ENCODE measurements at places on chromosomes 6 and 20.

GRCh38 chr6:107805504-107805903 is 18.6 kb downstream of the SCML4 start:
- no peak for DNase-seq

GRCh38 chr6:132703936-132704335 is 9.9 kb downstream of the VNN1 start:
- DNase-seq = no peak

- DNase-seq = no peak
Observed at GRCh38 chr6:78947962-78948361, 80.6 kb downstream of the IRAK1BP1 start.

DNA sequence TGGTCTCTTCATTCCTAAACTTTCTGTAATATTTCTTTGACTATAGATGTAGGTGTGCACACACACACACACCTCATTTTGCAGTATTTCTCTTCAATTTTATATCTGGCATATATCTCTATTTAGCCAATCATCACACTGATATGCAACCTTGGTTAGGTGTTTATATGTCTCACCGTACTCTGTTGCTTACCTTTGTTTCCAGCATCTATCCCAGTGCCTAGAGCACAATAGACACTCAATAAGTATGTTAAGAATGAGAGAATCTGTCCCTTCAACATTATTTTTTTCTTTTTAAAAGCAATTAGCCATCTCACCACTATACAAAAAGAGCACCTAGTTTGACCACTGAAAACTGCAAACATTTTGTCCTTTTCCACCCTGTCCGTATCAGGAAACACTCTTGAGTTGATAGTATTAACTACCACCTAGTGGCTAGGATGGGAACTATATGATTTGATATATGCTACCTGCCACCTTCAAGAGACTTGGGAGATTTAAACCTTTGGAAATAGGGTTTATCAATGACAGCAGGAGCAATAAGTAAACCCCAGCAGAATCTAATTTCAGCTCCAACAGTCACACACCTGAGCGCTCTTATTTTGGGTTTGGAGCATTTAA is 48.7 kb upstream of the RSPO3 start:
- peak; percentile 27 for DNase-seq

DNA sequence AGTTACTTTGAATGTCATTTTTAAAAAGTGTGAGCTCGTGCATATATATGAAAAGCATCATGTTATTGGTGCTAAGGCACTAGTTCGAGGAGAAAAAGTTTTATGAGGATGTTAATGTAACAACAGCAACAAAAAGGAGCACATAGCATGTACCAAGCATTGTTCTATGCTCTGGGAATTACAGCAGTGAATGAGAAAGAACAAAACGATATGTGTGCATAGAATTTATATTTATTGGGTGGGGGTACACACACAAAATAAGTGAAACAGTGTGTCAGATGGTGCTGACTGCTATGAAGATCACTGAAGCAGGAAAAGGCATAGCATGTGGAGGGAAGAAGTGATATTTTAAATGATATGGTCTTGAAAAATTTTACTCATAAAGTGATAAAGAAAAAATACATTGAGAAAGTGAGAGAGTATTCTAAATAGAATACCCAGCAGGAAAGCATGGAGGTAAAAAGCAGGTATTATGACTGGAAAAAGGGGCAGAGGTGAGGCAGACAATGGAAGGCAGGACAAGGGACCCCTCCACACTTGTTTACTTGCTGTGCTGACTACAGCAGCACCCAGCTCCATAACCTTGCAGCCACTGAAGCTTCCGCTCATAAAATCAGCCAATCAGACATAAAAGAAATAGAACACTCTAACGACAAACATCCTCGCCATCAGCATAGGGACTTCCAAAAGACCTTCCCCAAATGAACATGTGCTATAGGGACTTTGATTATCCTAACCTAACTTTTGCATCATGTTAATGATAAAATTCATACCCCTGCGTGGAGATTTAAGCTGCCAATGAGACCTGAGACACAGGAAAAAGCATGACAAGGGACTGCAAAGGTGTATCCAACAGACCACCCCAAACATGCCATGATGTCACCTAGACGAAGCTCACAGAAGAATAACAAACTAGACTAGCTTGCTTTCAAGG is 119.9 kb downstream of the HFE start:
- no peak for DNase-seq

- DNase-seq = no peak
Observed at GRCh38 chr20:39627765-39628164, 665.6 kb downstream of the DHX35 start.

DNA sequence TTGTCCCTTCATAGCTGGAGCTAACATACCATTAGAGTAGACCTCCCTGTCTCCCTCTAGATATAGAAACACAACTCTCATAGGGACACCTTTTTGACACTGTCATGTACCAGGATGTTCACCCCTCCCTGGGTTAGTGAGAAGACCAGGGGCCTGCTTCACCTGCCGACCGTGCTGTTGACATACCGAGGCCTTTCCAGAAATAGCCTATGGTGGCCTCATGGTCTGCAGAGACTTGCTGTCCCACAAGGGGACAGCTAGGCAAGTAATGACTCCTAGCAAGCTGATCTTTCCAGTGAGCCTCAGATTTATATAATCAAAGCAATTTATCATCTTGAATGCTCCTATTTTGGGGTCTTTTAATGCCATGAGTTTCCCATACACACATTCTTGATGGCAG is 15.0 kb downstream of the ZDHHC14 start:
- DNase-seq = no peak

GRCh38 chr6:106974999-106975737 is 639 bp upstream of the CD24 start:
- DNase-seq = peak; percentile 42
